Brain microvascular endothelial cell (primary cell): ENCODE measurements at places on chromosomes 2 and 18.

DNA sequence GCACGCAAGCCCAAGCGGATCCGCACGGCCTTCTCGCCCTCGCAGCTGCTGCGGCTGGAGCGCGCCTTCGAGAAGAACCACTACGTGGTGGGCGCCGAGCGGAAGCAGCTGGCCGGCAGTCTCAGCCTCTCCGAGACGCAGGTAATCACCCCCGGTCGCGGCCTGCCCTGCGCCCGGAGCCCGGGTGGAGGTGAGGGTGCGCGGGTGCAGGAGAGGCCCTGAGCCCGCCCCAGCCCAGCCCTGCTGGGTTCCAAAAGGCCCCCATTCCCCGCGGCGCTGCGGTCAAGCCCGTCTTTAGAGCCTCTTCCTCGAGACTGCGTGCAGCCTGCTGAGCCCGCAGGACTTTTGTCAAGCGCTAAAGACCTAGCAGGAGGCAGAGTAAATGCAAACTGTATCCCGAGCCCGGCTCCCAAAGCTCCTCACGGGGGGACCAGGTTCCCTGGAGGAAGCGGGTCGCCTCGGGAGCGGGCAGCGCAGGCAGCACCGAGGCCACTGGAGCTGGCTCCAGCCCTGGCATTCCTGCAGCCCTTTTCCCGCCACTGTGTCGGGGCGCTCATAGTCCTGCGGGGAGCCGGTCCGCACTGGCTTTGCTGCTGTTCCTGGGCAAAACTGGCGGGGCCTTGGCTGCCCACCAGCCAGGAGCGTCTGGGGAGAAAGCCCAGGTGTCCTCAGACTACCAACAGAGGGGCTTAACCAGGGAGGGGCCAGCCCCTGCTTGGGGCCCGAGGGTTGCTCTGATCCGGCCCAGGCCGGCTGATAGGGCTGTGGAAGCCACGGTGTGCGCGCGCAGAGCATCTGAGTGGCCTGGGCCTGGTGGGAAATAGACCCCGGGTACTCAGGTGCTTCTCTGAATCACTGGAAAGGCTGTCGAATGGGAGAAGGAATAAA, 7.3 kb downstream of the EMX1 start:
- no peak for DNase-seq

GRCh38 chr2:74562126-74562775, 7.7 kb downstream of the DOK1 start:
- DNase-seq = no peak

- DNase-seq = peak; percentile 20
Measured at GRCh38 chr2:196925768-196926561, 542 bp downstream of the PGAP1 start.

GRCh38 chr18:62717925-62718800, 2.8 kb downstream of the PHLPP1 start:
- DNase-seq = no peak

DNA sequence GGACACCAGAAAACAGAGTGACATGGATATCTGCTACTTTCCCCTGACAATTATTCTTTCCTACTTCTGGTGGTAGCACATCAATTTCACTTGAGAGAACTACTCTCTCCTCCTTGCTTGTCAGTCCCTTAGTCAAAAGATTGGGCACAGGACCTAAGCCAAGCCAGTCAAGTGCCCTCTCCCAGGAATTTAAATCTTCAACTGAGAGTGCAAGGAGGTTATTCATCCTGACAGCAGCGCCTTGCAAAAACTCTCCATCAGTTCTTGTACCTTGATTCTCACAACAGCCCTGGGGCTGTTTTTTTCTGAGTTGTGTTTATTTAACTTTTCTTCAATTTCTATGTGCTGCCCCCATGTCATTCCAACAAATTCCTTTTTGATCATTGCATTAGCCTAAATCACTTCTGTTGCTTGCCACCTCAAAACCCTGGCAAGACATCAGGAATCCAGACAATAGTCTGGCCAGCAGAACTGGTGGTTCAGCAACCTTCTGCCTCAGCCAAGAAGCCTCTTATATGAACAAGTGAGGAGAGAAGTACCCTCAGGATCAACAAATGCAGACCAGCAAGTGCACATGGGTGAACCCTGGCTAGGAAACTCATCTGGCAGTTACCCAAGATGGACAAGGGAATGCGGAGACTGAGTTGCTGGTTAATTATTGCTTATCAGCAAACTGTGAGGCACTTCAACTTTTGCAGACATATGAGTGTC, 19.4 kb downstream of the COL4A3 start:
- DNase-seq = no peak

DNA sequence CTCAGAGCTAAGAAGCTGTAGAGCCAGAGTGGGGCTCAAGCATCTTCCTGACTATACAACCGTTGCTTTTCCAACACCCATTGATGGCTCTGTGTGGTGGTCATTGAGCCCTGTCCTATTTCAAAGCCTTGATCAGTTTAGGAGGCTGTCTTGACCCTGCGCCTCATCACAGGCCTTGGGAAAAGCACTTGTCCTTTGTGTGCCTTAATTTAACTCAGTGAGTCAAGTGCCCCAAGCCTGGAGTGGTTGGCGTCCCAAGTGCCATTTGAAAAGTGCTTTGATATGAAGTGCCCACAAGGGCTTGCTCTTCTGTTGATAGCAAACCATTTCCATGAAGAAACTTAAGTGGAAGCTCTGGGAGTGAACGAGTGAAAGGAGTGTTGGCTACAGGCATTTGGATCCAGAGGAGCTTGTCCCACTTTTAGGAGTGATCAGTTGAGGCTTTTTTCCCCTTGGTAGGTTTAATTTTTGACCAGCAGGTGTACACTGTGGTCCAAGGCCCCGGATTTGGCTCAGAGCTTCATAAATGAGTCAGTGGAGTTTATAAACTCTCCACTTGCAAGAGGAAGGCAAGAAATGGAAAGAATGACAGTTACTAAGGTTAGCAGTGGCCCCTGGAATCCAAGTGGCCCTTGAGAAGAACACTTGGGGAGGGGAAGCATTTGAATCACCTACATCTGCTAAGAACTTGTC, 50.3 kb downstream of the ACTR2 start:
- DNase-seq = no peak

GRCh38 chr2:10561288-10562035, 113.3 kb upstream of the ODC1 start:
- no peak for DNase-seq

- no peak for DNase-seq
Measured at GRCh38 chr2:136162438-136162837, 44.5 kb upstream of the CXCR4 start.

GRCh38 chr2:11305338-11305737, 39.1 kb downstream of the ROCK2 start:
- DNase-seq = no peak

- DNase-seq = no peak
Measured at GRCh38 chr2:75800456-75800855, 89.7 kb upstream of the GCFC2 start.

DNA sequence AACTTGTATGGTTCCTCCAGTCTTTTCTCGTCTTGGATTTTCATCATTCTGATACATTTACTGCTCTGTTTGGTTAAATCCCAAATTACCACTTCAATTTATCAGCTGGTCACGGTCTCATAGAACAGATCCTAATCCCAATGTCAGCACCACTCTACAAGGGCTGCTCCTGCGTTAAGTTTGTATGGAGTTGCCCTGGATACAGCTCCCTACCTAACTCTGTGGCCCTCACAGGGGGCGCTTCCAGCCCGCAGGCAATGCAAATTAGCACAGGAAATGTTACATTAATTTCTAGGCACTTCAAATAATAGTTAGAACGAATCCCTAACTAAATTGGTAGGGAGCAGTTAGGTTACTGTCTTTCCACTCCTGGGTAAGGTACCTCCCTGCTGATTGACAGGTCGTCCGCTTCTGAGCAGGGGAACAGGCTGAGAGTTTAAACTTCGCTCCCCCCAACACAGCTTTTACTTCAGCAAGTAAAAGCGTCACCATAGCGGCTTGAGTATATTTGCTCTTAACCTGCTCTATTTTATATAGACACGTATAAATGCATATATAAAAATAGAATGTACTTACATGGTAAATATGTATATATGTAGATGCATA, 238.5 kb upstream of the FANCL start:
- DNase-seq = no peak

- peak; percentile 72 for DNase-seq
Measured at GRCh38 chr2:155842103-155842502, 490.4 kb downstream of the NR4A2 start.

- no peak for DNase-seq
Measured at GRCh38 chr18:45447355-45448265, 167.7 kb upstream of the SLC14A2 start.

GRCh38 chr2:990970-991369, 40.3 kb downstream of the SNTG2 start:
- DNase-seq = no peak

- no peak for DNase-seq
Measured at GRCh38 chr2:85011747-85012146, 40.8 kb downstream of the KCMF1 start.

- DNase-seq = no peak
Measured at GRCh38 chr18:9469685-9470084, 5.6 kb upstream of the RALBP1 start.

- DNase-seq = no peak
Measured at GRCh38 chr2:45882707-45883602, 231.5 kb downstream of the PRKCE start.

DNA sequence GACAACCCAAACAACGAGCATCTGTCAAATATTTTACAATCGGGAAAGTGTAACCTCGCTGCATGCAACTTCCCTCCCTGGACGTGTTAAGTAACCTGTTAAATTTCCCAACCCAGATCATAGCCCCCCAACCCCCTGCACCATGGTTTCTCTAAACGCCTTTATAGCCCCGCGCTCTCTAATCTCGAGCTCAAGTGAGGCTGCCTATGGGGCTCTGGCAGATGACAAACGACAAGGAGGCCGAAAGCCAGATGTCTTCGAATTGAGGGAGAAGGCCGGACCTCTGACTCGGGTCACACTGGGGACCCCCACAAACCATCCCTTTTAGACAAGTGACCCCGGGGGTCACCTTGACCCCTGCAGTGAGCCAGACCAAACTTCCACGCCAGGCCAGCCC, 526 bp downstream of the COX7A2L start:
- DNase-seq = no peak

DNA sequence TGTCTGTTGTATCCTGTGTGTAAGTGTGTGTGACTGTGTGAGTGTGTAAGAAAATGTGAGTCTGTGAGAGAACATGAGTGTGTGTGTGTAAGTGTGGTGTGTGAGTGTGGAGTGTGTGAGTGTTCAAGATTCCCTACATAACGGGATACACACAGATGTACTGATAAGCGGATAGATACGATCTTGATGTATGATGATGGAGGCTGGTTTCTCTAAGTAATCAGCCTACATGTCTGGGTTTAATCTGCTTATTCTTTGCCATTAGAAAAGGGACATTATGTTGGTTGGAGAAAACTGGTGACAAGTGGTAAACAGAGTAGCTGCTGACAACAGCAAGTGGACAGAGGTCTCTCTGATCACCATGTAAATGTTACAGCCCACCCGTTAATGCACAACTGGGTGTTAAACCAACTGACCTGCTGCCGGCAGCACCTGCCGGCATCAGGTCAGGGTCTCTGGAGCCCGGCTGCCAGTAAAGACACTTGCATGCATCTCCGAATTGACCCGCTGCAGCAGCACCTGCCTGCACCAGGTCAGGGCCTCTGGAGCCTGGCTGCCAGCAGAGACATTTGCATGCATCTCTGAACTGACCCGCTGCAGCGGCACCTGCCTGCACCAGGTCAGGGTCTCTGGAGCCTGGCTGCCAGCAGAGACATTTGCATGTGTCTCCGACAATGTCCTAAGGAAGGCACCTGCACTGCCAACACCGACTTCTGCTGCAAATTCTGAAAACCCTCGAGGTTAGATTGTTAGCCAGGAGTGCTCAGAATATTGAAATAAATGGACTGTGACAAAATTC, 87.5 kb downstream of the MBP start:
- no peak for DNase-seq

DNA sequence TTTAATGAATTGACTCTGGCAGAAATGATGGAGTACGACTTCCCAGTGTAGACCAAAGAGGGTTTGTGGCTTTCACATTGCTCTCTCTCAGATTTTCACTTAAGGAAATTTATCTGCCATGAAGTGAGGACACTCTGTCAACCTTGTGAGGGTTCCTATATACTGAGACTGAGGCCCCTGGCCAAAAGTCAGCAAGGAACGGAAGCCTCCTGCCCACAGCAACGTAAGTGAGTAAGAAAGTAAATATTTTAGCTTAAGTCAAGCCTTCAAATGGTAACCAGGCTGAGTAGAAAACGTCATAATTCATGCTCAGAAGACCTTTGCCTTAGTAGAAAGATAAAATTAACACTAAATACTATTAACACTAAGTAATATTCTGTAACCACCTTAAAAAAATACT, 1080.5 kb upstream of the ACVR2A start:
- peak; percentile 60 for DNase-seq

DNA sequence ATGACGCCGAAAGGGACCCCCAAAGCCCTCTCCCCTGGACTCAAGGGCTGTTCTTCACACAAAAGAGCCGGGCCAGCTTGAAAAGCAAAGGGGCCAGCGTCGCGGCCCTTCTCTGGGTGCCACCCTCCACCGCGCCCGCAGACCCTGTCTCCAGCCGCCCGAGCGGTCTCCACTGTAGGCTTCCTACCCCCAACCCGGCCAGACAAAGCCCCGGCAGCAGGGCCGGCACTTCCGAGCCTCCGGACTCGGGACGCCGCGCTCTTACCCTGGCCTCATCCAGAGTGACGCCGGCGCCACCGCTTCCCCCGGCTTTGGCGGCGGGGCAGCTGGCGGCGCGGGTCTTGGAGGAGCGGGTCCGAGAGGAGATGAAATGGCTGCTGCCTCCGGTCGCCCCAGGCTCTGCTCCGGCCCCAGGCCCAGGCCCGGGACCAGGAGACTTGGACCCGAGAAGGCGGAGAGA, 603 bp downstream of the ATAD2B start:
- no peak for DNase-seq

- peak; percentile 75 for DNase-seq
Measured at GRCh38 chr2:237196866-237197618, 111.4 kb downstream of the COPS8 start.

DNA sequence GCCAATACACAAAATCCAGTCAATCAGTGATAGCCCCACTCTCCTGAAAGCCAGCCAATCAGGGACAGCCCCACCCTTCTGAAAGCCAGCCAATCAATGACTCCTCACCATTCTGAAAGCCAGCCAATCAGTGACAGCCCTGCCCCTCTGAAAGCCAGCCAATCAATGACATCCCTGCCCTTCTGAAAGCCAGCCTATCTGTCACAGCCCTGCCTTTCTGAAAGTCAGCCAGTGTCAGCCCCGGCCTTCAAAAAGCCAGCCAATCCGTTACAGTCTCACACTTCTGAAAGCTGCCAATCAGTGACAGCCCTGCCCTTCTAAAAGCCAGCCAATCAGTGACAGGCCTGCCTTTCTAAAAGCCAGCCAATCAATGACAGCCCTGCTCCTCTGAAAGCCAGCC, 95.9 kb upstream of the HDAC4 start:
- no peak for DNase-seq

GRCh38 chr2:23925702-23926289, 1.1 kb downstream of the ATAD2B start:
- DNase-seq = peak; percentile 58

- no peak for DNase-seq
Measured at GRCh38 chr2:4404363-4404762, 701.0 kb downstream of the DCDC2C start.

GRCh38 chr2:197992482-197993133, 188.2 kb downstream of the PLCL1 start:
- no peak for DNase-seq
